ENCODE measurements at places on chromosomes 4 and X.
A peak's percentile ranks its signal among the peaks of the same experiment; 100 is the strongest.

GRCh38 chr4:169634975-169635374 lies 14.6 kb downstream of the CLCN3 start:
- DNase-seq, result no peak

- DNase-seq, result no peak
These were observed 495.2 kb downstream of the PDGFC start for GRCh38 chr4:156476359-156476758.

GRCh38 chr4:105474099-105474518 lies 247 bp upstream of the PPA2 start:
- DNase-seq, result peak; percentile 95

GRCh38 chrX:724256-724655 lies 93.7 kb downstream of the SHOX start:
- DNase-seq, result no peak

DNA sequence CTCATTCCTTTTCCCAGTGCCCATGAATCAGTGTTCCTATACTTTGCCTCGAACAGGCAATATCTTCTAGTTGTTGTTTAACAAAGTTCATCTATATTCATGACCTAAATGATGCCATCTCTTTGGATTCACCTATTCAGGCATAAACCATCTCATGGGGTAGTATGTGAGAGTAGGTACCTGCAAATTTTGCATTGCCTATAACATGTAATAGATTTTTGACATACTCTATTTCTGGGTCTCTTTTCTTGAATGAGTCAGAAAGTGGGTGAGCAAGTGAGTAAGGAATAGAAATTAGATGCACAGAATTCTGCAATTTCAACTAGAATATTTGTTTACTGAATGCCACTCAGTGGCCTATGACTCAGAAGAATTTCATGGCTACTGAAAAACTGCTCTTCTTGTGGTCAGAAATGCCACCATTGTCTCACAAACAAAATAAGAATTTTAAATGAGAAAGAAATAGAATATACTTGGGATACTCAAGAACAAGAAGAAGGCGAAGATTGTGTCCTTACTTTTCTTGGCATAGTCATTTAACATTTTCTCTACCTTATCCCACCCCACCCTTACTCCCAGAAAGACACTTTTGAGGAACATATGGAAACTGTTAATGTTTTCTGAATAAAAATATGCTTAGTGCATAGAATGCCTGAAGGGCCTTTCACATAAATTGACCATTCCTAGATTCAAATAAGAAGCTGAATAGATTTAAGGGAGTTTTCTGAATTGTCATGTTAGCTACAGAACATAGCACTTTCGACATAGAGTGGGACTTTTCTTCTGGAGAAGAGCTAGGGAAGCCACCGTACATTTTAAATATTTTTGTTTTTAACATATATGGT lies 86.8 kb downstream of the HHIP start:
- DNase-seq, result no peak
